ENCODE measurements at places on chromosomes 2 and 18. TPM values are rescaled to one million over a fixed set of nuclear protein-coding genes. Genes with fewer than 3 reads are reported as not detected.

Gene VIT
- total RNA-seq: not detected

Gene GPR17
- 0.50 TPM for total RNA-seq

Gene PLCL1
- total RNA-seq: 14.7 TPM

Gene LINC00305
- total RNA-seq: not detected

Gene FLACC1
- total RNA-seq: 3.7 TPM

Gene SRD5A2
- 0.22 TPM for total RNA-seq

Gene WDSUB1
- total RNA-seq: 11.6 TPM

- DNase-seq: no peak
These were observed 1079.5 kb upstream of the CELF4 start for GRCh38 chr18:38644875-38645641.

GRCh38 chr2:155308367-155309009 is 610.0 kb downstream of the KCNJ3 start:
- DNase-seq: no peak

DNA sequence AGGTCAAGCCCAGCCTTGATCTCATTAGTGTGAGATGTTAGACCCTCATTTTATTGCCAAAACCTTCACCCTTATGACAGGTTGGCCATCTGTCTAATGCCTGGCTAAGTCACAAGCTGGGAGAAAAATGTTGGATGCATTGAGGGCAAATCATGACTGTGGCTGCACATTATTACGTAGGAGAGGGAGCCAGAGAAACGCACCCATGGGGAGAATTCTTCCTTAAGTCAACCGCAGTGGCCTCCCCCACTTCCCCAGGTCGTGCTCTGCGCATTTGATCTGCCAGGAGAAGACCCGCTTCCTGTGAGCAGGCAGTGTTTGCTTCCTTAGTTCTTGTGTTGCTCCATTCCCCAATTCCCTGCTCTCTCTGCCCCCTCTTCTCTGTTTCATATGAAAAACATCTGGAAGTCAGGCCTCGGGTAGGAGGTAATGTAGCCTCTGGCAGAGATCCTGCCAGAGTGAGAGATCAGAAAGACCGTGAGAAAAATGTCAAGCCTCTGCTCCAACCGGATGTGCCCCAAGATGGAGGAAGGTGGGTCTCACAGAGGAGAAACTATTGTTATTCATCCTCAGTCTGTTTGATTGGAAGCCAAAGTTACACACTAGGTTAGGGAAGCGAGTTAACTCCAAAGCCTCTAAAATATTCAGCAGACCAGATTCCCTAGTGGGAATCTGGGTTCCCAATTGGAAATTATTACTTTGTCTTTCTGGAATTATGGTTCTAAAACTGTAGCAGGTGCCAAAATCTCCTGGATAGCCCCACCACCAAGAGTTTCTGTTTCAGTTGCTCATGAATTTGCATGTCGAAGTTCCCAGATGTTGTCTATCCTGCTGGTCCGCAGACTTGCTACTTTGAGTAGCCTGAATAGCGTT is 144.3 kb upstream of the PELI1 start:
- DNase-seq: no peak

DNA sequence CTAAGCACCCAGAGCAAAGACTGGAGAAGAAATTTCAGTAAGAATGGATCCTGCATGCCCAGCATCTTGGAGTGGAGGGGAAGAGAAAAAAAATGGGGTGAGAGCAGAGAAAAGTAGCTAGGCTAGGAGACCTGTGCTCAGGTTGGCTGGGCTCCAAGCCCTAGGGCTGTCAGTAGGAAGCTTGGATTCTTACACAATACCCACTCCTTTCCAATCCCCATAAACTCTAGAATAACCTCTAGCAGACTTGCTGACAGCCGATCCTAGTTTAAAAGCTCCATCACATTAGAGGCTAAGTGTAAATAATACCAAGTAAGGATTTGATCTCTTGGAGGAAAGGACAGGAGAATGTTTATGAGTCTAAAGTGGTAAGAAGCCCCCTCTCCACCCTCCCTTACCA is 46.2 kb upstream of the NABP1 start:
- peak; percentile 41 for DNase-seq

- DNase-seq: no peak
These were observed 33.9 kb downstream of the SLC4A3 start for GRCh38 chr2:219661197-219661954.

DNA sequence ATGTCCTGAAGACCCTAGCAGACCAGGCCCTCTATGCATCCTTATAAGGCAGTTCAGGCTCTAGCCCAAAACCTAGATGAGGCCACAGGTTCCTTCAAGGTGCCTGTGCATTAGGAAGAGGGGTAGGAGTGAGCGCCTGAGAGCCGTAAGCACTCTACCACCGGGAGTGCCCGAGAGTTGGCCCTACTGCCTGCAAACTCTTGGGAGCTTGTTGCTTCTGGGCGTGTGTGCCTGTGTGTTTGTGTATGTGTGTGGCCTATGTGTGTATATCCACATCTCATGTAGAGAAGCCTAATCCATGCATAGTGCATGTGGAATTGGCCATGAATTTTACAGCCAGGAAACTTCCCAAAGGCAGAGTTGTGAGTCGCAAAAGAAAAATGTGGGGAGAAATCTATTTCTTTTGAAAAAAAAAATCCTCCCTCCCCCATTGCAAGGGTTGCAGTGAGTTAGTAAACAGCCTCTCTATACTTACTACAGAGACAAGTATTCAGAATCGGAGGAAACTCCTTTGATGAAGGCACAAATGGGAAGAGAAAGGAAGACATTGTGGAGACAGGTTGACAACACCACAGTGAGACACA is 96.8 kb downstream of the ADD2 start:
- no peak for DNase-seq

DNA sequence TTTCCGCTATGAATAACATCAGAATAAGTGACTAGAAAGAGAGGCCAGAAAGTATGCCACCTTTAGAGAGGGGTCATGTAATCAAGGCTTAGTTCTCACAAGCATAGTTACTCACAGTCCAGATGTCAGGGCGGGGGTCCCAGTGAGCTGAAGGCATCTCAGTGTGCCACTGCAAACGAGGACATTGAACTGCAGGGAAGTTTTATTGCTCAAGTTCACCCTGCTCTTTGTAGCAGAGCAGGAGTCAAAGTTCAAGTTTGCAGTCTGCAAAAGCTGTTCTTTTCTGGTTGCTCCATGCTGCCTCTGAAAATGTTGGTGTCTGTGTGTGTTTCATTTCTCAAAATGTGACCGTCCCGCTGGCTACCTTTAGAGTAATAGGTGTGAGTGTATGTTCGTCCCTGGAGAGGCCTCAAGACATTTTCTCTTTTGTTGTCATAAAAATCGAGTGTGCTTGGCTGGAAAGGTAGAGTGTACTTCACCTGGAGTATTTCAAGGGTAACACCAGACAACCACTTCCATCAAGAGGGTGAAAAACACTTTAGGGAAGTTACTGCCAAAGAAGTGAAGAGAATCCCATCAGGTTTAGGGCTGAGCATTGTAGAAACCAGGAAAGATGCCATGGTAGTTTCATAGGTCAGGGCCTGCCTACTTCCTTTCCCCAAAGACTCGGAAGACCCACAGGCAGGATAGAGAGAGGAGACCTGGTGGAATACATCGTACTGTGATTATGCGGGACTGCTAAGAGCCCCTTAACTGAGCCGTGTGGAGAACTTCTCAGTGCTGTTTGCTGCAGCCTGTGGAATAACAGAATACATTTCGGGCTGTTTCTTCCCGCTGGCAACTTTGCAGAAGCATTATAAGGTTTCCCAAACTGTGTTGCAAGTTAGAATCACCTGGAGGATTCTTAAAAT is 89.9 kb downstream of the LYPD6 start:
- DNase-seq: peak; percentile 61

DNA sequence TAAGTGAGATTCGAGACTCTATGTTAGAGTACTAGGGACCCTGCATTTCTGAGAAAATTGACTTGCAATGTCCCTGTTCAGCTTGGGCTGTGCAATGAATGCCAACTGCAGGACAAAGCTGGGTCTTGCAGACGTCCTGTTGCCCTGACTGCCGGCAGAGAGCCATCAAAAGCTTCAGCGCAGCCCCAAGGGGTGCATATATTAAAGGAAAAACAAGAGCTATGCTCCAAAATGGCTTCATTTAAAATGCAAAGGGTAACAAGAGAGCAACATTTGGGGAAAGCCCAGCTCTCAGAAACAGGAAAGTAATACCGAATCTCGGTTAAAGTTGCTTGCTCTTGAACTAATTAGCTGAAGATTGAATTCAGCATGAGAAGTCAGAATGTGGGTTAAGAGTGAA is 110.9 kb upstream of the PNPT1 start:
- DNase-seq: no peak

- no peak for DNase-seq
These were observed 57.3 kb downstream of the CPO start for GRCh38 chr2:206996556-206997065.

GRCh38 chr2:54632733-54633692 is 90.4 kb upstream of the EML6 start:
- no peak for DNase-seq

- peak; percentile 53 for DNase-seq
These were observed 244.5 kb downstream of the TCF4 start for GRCh38 chr18:55343396-55344073.

GRCh38 chr2:12778369-12778768 is 61.6 kb downstream of the TRIB2 start:
- DNase-seq: peak; percentile 68

GRCh38 chr2:17373741-17374140 is 144.5 kb downstream of the RAD51AP2 start:
- DNase-seq: no peak

- no peak for DNase-seq
These were observed 103.4 kb downstream of the CCDC141 start for GRCh38 chr2:178946494-178946893.

DNA sequence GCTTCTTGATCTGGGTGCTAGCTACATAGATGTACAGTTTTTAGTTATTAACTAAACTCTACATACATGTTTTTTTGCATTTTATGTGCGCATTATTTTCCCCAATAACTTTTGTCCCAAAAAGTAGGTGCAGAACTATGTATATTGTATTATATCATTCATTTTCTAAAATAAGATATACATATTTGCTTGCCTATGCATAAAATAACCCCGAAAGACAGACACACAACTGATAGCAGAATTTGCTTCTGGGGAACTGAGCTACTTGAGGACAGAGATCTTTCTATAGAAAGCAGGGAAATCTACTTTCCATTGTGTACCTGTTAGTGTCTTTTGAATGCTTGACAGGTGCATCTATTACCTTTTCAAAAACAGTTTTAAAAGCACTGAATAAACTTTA is 88.9 kb upstream of the SIX3 start:
- no peak for DNase-seq

GRCh38 chr18:14919666-14920065 is 171.7 kb downstream of the ANKRD30B start:
- DNase-seq: no peak

DNA sequence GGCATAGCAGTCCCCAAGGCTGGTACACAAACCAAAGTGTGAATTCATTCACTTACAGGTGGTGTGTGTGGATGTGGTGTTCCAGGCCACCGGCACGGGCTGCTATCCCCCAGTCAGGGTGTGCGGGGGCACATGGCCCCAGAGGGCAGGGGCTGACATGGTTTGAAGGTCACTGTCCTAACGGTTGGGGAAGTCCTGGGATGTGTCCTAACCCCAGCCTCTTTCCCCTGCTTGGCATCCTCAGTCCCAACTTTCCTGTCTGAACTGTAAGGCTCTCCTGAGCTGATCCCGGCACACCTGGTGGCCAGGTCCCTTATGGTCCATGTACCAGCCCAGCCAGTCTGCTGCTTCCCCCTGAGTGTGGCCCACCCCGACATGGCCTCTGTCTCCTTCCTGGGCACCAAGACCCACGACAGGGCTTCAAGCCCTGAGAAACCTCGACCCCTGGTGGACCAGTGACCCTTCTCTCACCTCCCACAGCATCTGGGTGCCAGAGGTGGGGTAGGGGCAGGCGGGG is 2.4 kb upstream of the TMEM185B start:
- no peak for DNase-seq

GRCh38 chr2:124026503-124026902 is 1.4 kb downstream of the CNTNAP5 start:
- DNase-seq: no peak

GRCh38 chr2:49959961-49960553 is 805.7 kb upstream of the FSHR start:
- DNase-seq: no peak

DNA sequence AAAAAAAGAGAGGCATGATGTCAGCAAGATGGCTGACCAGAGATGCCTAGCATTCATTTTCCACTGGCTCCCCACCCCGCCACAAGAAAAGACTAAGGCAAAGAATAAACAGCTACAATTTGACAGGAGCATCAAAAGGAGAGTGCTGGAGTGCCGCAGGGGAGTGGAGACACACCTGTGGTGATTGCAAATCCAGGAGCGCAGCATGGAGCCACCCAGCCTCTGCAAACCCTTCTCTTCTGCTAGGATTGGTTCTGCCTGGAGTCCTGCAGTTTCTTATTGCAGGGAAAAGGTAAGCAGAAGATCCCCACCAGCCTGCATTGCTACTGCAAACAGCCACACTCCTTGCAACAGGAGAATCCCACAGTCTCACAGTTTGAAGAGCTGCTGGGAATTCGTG is 26.1 kb downstream of the BOLL start:
- DNase-seq: no peak

DNA sequence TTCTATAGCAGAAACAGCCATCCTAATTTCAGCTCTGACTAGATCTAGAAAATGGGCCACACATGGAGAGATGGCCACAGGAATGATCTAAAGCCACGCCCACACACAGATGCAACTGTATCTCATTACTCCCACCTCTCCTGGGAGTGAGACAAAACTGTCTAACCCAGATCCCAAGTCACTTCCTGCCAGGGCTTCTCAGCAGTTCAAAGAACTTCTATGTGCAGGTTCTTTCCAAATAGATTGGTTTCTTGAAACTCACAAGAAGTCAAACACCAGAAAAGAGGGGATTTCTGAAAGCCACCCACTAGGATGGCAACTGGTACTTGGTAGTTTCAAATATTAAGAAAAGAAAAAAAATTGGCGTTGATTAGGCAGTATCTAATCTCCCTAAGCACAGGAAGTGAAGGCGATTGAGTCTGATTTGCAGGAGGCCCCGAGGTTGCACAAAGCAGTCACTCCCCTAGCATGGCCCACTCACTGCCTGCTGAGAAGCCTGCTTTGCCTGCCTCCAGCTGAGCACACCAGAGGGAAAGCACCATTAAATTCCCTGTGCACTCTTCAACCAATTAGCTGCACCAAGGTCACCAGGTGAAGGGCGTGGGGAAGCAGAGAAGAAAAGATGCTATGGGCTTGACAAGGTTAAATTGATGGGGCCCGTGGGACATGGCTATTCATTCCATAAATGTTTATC is 51.1 kb downstream of the PAPOLG start:
- no peak for DNase-seq

DNA sequence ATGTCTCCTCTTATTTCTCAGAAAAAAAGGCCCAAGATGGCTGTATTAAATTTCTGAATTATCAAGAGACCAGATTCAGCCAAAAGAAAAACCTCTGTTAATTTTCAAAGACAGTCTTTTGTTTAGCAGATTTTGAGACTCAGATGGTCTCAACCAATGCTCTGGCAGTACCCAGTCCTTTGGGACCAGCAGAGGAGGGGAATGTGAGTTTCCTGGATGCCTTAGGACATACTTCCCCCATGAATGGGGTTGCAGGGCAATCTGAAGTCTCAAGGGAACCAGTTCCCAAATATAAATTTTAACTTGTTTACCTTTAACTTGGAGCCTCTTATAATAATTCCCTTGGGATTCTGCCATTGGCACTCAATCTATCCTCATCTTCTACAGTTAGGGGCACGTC is 107.8 kb upstream of the ZNF521 start:
- no peak for DNase-seq
